ENCODE measurements at places on chromosomes 12 and 14.

- DNase-seq, result no peak
Observed at GRCh38 chr12:53564278-53564677, 57.0 kb upstream of the NPFF start.

DNA sequence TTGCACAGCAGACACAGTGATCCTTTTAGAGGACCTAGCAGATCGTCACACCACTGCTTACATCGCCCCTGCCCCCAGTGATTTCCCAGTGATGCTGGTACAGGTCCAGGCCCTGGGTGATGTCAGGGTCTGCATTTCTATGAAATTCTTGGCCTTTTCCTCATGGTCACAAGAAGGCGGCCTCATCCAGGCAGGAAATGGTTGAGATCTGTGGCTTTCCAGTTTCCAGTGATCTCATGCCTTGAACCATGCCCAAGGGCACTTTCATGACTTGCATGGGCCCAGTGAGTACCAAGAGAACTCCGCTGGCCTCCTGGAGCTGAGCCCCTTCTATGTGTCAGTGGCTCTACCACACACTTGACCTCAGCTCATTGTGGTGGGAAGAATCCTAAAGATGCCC lies 41.9 kb upstream of the BDKRB2 start:
- no peak for DNase-seq

- DNase-seq, result no peak
Observed at GRCh38 chr12:68334132-68334531, 2.0 kb upstream of the MDM1 start.

DNA sequence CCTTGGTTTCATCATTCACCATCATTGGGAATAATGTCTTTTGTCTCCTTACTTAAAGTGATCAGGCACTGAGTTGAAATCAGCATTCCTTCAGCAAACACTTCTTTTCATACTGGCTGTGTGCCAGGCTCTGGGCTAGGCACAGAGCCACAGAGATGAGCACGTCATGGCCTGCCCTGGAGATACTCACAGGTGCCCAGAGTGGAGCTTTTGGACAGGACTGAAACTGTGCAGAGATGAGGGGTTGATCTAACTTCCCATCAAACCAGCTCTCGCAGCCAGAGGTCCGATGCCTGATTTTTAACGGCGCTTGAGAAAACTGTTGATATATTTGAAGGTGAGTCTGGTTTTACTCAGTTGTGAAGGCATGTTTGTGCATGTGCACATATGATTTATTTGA lies 43.1 kb downstream of the CACNA1C start:
- DNase-seq, result no peak

DNA sequence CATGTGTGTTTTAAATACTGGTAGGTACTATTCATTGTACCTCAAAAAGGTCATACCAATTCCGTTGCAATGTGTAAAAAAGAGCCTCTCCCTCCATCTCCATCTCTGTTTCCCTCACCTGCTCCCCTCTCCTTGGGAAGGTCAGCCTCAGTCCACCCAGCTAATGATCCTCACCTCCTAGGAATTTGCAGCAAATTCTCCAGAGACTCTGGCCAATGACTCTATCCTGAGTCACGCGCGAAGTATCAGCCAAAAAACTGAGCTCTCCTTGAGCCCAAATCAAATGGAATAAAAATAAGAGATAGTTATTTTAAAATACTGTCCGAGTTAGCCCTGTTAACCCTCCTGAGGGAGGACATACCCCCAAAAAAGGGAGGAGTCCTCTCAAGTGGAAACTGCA lies 148.4 kb downstream of the DPF3 start:
- DNase-seq, result no peak

GRCh38 chr12:101959607-101960006 lies 82.2 kb downstream of the DRAM1 start:
- DNase-seq, result no peak

DNA sequence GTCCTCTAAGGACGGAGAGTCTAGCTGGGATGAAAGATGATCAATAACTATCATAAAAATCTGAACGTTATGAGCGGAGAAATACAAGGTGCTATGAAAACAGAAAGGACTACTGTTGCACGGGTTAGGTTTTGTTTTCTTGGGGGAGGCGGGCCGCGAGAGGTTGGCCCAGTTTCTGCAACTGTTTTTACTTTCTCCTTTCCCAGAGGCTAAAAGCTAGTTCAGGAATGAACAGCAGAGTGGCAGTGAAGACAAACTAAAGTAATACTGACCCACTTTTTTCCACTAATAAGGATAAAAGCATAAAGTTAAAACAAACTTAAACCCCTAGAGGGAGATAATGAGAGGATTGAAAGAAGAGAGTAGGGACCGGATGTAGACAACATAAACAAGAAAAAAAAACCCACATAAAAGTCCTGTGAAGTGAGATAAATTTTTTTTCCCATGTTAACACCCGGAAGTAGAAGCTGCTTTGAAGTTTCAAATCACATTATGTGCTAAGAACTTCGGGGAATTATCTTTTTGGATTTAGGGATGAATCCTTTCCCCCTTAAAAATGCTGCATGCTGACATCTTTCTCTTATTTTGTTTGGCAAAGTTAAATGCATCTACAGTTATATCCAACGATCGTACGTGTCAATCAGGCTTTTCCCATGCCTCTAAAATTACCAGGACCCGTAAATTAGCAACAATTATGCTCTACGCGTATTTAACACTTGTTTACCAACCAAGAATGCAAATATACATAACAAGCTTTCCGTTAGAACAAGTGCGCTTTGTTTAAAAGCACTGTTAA lies 1.0 kb upstream of the CDK17 start:
- no peak for DNase-seq

DNA sequence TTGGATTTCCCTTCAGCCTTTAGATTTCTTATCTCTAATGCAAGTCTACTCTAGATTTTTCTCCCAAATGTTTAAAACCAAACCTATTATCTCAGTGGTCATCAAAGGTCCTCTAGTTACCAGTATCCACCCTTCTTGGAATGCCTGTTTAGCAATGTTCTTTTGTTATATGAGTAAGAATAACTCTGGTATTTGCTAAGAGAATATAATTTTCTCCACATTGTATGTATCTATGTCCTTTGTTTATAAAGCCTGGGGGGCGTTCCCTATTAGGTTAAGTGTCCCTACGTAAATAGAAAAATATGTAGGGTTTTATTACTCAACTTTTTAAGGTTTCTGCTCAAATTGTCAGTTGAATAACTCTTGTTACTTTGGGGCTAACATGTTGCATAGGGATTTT lies 27.3 kb downstream of the PPM1A start:
- no peak for DNase-seq

GRCh38 chr14:88599326-88599725 lies 36.5 kb downstream of the ZC3H14 start:
- DNase-seq, result no peak

GRCh38 chr12:3250576-3250975 lies 173.4 kb downstream of the TSPAN9 start:
- DNase-seq, result no peak

DNA sequence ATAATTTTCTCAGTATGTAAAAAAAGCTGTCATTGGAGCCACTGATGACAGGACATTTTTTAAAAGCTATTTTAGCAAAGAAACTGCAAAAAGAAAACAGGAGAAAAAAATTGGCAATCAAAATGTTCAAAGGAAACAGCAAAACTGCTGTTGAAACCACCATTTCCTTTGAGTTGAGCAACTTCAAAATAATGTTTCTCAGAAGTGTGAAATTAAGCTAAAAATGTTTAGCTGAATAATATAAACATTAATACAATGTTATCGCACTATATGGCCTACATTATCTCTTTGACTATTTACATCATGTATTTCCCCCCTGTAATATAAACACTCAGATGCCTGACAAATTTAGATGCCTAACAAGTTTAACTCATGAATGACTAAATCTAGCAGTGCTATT lies 23.4 kb upstream of the GLIPR1 start:
- DNase-seq, result no peak

- DNase-seq, result no peak
Observed at GRCh38 chr14:94079891-94080620, 946 bp downstream of the DDX24 start.

DNA sequence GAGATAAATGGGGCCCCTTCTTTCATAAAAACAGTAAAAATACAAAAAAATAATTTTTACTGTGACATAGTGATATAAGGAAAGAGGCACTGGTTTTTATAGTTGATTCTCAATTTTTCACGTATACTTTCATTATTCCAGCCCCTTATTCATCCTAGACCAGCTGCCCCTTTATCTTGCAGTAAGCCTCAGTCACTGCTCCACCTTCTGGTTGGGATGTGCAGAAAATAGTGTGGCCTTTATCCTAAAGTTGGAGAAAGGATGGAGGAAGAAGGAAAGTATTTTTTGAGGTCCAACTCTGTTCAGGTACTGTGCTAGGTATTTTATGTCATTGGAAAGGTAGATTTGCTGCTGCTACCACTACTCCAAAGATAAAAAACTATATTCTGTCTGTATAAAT lies 172.7 kb downstream of the ANO6 start:
- DNase-seq, result no peak

- no peak for DNase-seq
Observed at GRCh38 chr12:62401631-62402030, 65.0 kb upstream of the MON2 start.

DNA sequence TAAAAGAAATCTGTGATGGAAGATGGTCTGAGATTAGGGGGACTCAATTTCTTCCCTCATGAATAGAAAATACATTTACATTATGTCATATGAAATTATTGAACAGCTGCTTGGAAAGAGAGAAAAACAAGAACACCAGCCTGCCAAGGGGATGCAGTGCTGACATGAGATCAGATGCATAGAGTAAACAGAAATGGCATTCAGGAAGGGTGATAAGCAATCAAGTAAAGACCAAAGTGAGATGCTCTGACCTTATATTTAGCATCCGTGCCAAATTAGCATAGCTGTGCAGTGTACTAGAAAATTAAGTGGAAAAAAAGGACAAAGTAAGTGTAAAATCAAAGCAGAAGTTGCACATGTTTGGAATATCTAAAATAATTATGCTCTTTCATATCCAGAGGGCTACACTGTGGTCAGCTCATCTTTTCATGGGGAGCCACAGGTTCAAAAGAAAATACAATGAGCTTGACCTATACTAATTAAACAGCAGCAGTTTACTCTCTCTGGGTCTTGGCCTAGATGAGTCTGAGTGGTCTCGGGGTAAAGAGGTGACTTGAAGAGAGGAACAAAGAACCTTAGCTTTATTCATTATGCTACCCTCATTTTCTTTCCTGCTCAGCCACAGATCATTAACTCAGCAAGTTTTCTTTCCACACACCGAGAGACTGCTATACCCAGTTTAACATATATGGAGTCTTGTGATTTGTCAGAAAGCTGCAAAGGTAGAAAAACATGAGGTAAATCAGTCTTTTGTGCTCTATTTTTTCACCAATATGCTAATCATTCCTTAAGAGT lies 359.4 kb upstream of the FOXG1 start:
- DNase-seq, result no peak

GRCh38 chr14:36161776-36162175 lies 14.7 kb downstream of the PTCSC3 start:
- DNase-seq, result no peak

DNA sequence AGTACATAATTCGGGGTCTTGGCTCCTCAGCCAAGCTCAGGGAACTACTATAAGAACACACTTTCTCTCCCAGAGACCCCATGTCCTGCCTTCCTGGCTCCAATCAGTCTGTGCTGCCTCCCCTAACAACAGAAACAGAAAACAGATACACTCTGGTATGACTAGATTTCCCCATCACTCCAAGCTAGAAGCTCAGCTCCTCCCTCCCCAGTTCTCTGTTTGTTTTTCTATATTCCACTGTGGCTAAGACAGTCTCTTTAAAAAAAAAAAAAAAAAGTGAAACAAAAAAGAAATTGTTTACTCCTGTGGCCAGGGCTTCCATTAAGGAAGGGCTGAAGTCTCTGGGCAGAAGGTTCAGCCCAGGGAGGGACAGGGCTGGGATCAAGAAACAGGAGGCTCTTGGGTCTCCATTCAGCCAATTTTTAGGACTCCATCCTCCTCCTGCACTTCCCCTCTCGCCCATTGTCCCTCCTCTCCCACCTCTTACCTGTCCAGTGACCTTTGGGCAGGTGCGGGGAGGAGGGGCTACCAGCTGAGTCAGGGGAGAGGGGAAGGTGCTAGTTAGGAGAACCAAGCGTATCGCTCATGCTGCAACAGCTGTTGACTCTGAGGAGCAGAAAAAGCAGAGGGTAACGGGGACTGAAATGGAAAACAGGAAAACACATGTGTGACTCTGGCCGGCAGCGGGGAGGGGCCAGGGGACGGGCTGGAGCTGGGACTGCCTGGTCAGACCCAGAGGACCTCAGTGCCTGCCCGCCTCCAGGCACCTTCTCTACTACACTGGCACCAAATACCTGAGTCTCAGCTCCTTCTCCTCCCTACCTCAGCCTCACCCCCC lies 4.1 kb upstream of the SLC7A7 start:
- DNase-seq, result no peak

DNA sequence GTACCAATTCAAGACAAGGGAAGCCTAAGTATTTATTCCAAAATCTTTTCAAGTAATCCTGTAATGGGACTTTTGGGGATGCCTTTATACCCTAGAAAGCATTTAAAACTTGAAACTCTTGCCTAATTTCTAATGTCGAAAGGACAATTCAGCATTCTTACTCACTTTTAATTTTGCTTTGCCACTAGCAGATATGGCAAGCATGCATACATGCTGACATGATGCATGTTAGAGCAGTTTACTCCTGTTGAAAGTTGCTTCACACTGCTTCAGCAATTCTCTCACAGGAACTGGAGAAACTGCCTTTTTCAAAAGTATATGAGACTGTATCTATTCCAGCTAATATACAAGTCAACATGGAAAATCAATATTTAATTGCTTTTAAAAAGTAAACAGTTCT lies 79.9 kb downstream of the TAOK3 start:
- DNase-seq, result no peak

DNA sequence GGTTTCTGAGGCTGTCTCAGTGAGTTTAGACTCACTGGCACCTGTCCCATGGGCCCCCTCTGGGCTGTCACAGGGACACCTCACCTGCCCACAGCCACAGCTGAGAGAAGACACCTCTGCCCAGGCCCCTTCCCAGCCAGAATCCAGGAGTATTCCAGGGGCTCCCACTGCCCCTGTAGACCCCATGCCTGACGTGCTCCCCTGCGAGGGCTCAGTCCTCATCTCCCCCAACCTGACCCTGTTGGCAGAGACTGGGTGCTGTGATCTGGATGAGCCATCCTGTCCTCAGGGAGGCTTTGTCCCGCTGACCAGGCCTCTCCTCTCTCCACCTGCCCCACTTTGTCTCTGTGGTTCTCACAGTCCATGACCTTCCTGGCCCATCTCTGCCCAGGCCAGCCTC lies 89.4 kb downstream of the DHRS2 start:
- no peak for DNase-seq

GRCh38 chr12:22993609-22994315 lies 368.8 kb downstream of the ETNK1 start:
- DNase-seq, result no peak

GRCh38 chr12:106091446-106091820 lies 47.3 kb downstream of the NUAK1 start:
- DNase-seq, result no peak
